HEK293T (cell line): ENCODE measurements at places on chromosomes 6 and 20.

DNA sequence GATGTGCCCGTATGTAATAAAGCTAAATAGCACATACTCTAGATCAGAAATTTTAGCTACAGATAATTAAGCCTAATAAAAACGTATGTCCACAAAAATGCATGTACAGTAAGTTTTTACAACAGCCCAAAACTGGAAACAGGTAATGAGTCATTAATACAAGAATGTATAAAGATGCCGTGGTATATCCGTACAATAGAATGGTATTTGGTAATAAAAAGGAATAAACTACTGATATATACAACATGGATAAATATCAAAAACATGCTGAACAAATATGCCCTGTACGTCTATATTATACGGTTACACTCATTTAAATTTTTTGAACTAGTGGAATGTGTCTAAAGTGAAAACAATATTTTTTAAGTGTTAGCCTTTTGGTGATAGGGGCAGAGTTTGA is 128.2 kb upstream of the ADGRB3 start:
- DNase-seq, result no peak

DNA sequence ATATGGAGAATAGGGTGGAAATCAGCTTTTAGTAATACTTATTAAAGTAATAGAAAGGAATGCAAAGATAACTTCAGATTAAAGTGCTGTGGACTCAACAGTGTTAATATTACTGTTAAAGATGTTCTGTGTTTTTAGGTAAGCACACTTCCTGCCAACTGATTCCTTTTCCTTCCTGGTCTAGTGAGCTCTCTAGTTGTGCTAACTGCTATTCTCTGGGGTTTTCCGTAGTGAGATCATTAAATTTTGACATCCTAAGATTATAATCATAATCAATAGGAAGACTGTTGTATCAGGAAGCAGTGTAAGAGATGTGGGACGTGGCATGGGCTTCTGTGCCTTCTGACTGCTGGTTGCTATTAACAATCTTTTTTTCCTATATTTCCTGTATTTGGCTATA is 1.2 kb upstream of the TMEM217 start:
- DNase-seq, result no peak

- DNase-seq, result no peak
Observed at GRCh38 chr6:3943331-3943765, 94.2 kb downstream of the FAM50B start.

GRCh38 chr6:168232062-168232461 is 87.5 kb downstream of the DACT2 start:
- no peak for DNase-seq

GRCh38 chr6:36171573-36171972 is 25.0 kb upstream of the BRPF3 start:
- DNase-seq, result no peak

- DNase-seq, result no peak
Observed at GRCh38 chr6:139172151-139172550, 37.3 kb downstream of the HECA start.

DNA sequence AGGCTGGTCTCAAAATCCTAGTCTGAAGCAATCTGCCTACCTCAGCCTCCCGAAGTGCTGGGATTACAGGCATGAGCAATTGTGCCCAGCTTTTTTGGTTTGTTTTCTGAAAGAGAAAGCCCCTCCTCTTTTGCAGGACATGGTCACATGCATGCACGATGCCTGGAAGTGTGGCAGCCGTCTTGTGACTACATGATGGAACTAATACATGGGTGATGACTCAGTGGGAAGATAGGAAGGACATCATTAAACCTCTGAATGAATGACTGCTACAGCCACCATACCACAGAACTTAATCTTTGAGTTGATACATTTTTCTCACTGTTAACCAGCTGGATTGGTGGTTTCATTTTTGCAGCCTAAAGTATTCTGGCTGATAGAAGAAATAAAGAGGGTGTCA is 13.4 kb upstream of the CTNNBL1 start:
- no peak for DNase-seq

- DNase-seq, result no peak
Observed at GRCh38 chr6:32436995-32437836, 2.5 kb upstream of the HLA-DRA start.

DNA sequence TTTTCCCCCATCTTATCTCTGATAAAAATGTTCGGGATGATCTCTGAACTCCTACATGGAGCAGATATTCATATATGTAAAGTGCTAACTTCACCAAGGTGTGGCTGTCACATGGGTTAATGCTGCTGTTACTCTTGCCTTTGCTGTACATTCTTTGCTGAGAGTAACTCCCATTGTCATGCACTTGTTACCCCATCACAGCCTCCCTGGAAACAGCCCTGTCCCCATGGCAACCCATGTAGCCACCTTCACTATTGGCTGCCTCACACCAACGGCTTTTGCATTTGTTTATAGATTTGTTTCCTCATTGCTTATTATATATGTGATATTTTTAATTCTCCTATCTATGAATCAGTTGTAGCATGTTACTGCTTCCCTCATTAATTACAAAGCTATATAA is 17.3 kb upstream of the IBTK start:
- DNase-seq, result no peak

- DNase-seq, result no peak
Observed at GRCh38 chr6:15916581-15916980, 212.3 kb upstream of the MYLIP start.

- DNase-seq, result no peak
Observed at GRCh38 chr20:4811661-4812181, 90.0 kb downstream of the PRND start.

DNA sequence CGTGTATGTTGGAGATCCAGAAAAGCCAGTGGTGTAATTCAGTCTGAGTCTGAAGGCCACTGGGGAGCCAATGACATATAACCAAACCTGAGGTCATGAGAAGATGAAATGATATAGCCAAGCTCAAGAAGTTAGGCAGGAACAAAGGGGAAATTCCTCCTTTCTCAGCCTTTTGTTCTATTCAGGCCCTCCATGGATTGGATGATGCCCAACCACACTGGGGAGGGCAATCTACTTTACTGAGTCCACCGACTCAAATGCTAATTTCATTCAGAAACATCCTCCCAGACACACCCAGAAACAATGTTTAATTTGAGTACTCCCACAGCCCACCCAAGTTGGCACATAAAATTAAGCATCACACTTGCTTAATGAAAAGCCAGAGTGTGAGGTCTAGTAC is 183.6 kb downstream of the GJA1 start:
- no peak for DNase-seq

DNA sequence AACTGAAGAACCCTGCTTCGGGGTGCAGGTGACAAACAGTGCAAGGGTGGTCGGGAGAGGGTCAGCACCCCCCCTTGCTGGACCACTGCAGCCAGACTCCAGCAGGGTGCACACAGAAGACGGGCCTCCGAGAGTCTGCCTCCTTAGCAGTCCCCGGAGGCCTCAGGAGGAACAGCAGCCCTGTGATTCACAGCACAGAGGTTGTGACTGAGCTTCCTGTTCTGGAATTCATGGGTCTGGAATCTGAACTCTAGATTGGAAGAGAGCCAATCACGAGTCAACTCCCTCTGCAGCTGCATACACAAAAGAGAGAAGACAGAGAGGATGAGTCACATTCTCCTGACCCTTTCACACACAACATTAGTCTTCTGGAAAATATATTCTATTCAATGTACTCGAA is 249.0 kb upstream of the OPRM1 start:
- DNase-seq, result peak; percentile 28

GRCh38 chr6:135170849-135171248 is 10.3 kb upstream of the MYB start:
- no peak for DNase-seq

DNA sequence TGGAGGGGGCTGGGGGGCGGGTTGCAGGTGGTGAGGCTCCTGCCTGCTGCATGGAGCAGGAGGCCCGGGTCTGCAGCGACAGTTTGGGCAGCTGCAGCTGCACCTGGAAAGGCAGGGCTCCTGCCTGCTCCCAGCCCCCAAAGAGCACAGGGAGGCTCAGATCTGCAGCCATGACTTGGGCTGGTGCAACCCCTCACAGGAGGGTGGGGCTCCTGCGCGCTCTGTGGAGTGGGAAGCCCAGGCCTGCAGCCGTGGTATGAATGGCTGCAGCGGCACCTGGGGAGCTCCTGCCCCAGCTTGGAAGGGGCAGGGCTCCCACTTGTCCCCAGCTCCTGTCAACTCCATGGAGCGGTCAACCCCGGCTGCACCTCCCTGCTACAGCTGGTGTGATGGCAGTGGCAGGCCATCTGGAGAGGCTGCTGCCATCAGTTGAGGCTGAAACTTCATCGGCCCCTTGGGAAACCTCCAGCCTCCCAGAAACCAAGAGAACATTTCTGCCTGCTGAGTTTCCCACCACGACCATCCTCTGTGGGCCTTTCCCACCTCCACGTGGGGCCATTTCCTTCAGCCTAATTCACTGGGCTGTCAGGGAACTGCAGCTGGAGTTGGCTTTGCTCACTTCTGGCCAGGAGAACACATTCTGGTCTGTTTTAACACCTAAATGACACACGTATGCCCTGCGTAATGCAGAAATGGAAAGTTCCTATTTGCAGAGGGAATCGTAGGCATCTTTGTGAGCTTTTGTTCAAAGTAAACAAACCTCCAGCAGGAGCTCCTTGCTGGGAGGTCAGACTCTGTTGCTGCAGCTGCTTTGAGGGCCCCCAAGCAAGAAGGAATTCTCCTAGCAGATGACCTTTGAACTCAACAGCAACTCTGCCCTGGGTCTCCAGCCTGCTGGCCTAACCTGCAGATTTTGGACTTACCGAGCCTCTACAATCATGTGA is 429.0 kb downstream of the PREX1 start:
- DNase-seq, result no peak
